ENCODE measurements at places on chromosomes 2 and 18. TPM values are rescaled to one million over a fixed set of nuclear protein-coding genes. Genes with fewer than 3 reads are reported as not detected.

DNA sequence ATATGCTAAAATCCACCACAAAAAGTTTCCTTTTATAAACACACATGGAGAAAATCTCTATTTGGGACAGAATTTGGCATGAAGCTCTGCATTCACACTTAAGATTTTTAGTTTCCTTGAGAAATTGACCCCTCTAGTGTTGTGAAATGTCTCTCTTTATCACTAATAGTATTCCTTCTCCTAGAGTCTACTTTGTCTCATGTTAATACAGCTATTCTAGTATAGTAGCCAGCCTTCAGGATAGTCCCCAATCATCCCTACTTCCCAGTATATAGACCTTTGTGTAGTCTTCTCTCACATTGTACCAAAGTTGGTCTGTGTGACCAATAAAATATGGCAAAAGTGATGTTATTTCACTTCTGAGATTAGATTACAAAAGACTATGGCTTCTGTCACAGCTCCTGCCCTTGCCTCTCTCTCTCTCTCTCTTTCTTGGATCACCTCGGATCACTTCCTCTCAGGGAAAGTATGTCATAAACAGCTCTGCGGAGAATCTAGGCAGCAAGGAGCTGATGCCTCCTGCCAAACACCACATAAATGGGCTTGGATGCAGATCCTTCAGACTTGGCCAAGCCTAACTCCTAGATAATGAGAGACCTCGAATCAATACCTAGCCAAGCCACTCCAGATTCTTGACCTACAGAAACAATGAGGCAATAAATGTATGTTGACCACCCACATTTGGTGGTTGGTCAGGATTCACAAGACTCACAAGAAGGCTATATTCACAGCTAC is 59.7 kb upstream of the NABP1 start:
- no peak for DNase-seq

DNA sequence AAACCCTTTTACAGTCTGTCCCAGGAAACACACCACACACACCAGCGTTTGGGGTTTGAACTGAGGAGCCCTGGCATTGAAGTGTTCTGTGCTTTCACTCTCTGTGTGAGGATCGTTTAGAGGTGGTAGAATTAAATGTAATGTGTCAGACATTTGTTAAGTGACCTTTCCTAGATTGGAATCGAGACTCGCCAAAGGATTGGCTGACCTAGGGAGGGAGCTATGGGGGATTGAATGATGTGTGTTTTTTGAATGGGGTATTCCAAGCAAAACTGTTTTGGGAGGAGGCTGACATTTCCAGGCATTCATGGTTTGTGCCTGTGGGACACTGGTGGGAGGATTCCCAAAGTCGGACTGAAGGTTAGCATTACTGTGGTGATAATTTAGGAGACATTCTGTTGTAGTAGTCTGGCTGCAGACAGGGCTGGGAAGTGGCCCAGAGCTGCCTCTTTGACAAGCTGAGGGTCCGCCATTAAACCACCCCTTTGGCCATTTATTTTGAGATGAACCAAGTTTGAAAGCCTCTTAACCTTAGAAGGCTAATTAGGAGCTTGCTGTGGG is 1.7 kb downstream of the MYO1B start:
- DNase-seq, result no peak

- no peak for DNase-seq
Measured at GRCh38 chr2:120465701-120465988, 119.7 kb downstream of the INHBB start.

The ERICH2 gene
- not detected for total RNA-seq

DNA sequence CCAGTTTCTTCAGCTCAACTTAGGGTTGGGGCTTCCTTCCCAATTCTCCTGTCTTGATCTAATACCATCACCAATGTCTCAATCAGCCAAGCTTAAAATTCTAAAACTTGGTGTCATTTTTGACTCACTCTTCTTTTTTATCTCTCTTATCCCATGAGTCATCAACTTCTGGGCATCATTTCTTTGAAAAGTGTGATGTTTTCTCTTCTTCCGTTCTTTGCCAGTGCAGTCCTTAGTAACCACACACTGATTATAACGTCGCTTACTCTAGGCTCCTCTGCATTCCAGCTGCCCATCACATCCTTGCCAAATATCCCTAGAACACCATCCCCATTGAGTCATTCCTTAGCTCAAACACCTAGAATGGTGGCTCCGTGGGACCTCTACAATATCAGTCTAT is 27.4 kb upstream of the MRO start:
- no peak for DNase-seq

- DNase-seq, result no peak
Measured at GRCh38 chr2:143379955-143380354, 250.7 kb downstream of the ARHGAP15 start.

DNA sequence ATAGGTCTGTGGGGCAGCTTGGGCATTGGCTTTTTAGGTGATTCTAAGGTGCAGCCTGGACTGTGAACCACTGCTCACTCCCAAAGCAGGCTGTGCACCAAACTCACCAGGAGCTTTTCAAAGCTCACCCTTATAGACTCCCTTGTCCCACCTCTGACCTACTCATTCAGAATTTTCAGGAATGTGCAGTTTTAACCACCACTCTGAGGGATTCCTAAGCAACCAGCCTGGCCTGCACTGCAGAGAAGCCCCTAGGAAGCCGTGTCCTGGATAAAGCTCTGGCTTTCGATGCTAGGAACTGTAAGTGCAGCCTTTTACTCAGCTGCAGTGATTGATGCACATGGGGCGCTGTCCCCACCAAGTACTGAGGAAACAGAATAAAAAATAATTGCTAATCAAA is 33.0 kb downstream of the MRO start:
- DNase-seq, result no peak

DNA sequence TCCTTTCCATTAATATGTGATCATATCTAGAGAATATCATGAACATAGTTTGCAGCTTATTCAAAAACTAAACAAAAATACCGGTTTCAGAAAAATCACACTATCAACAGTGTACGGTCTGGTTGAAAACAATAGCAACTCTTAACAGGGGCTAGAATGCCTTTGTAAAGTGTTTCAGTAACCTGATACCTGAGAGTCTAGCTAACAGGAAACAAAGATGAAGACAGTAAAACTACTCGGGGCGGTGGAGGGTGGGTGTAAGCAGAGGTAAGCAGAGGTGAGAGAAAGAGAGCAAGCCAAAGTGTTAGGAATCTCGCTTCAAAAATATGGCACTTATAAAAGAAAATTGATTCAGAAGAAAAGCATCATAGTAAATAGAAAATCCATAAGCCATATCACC is 109.0 kb upstream of the RGPD4 start:
- no peak for DNase-seq

DNA sequence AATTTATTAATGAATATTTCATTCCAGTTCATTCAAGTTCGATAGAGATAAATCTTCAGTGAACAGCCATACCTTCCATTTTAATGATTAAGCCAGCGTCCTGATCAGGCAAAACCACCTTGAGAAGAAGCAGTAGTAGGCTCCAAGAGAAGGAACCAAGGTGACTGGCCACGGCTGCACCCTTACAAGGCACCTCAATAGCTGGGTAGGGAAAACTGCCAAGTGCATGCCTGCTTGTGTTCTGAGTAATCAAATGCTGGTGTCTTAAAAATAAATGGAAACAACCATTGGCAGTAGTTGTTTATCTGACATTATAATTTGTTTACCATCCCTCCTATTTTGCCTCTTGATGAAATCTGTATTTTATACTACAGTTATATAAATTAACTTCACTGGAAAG is 10.0 kb upstream of the FEZ2 start:
- no peak for DNase-seq

The LOXL3 gene
- 58.1 TPM for total RNA-seq

- DNase-seq, result peak; percentile 84
Measured at GRCh38 chr2:119011162-119011909, 69.3 kb downstream of the MARCO start.

DNA sequence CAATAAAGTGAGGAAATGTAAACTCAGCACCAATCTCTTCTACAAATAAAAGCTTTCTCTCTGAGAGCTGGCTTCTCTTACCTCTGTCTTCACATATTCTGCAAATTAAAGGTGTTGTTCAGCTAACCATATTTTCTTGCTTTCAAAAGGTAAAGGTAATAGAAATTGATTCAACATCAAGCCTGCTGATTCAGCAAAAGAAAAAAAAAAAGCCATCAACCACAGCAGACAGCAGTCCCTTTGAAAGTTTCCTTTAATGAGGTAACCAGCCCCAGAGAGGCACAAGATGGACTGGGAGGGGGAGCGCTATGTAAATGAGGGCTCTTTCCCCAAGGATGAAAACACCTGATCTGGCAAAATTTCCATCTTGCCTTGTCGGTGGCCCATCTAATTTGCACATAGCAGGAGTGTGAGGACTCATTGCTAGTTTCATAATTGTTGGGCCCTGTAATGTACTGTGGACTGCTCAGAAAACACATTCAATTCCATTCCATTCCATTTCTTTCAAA is 154.9 kb upstream of the SOX11 start:
- no peak for DNase-seq

The AKAIN1 gene
- not detected for total RNA-seq

GRCh38 chr2:20092226-20092900 is 40.9 kb upstream of the LAPTM4A start:
- no peak for DNase-seq

The MEP1B gene
- not detected for total RNA-seq

DNA sequence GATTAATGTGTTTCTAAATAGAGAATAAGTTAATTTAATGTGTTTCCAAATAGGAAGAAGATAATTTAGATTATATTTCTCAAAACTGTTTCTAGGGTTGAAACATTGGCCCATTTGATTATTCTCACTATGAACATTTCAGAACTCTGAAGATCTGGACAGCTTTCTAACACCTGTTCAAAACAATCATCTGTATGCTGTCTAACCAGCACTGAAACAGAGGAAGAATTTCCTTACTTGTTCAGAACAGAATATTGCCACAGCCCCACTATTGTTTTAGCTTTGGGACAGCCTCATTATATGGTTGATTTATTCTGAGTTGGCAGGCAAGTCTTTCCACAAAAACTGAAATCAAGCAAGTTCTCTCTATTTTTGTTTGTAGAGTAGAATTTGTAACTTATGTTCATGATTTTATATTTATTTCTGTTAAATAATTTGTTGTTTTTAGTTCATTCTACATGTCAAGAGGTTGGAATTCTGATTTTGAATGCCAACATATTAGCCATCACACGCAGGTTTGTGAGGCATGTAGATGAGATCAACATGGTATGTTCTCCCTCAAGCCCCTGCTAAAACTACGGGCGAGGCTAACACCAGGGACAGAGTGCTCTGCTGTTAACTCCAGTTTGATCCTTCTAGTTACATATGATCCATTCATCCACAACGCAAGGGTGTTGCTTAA is 11.2 kb downstream of the IL18RAP start:
- no peak for DNase-seq
